Activated effector memory CD4-positive, alpha-beta T cell treated with Interleukin-2 at 50 U/mL for 16 hours (primary cell): ENCODE measurements at places on chromosomes 13 and 19.

GRCh38 chr13:109599901-109600657 is 186.3 kb downstream of the IRS2 start:
- no peak for DNase-seq

GRCh38 chr13:46624821-46625220 is 71.9 kb downstream of the LRCH1 start:
- DNase-seq: no peak

GRCh38 chr13:99270518-99270917 is 12.3 kb upstream of the GPR18 start:
- DNase-seq: no peak

DNA sequence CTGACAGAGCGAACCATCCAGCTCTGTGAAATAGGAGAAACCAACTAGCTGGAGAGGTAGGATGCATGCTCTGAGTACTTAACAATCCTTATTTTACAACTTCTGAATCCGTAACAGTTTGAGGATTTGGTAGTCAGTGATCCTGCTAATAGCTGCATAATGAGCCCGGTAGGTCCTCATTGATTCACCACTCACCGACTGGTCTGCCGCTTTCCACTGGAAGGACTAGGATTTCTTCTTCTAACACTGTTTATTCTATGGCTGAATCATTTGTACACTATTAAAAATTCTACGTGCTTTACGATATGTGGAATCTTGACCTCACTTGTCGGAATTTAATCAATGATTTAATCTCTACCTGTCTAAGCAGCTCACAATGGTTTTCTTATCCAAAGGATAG is 33.9 kb downstream of the SPATA13 start:
- DNase-seq: no peak

- DNase-seq: no peak
Measured at GRCh38 chr19:6822311-6822670, 49.8 kb downstream of the VAV1 start.

DNA sequence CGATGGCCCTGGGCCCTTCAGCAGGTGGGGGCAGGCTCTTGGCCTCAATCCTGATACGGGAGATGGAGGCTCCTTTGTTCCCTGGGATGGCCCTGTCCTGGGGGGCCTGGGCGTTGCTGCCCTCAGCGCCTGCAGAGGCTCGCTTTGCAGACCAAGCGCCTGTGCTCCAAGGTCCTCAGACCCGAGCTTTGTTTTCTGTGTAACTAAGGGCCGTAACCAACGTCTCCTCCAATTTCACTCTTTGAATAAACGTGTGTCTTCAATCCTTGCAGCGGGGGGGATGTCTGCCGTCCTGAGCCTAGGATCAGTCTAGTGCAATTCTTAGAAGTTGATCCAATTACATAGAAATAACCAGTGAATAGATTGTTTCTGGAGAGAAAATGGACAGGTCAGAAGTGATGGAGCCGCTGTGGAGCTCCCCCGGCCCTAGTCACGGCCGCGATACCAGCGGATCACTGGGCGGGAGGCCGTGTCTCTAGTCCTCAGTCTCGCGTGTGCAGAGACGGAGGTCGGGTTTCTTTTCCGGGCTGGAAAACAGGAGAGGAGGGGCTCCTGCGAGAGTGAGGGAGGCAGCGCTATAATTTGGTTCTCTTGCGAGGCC is 5.3 kb downstream of the PTBP1 start:
- no peak for DNase-seq

- DNase-seq: no peak
Measured at GRCh38 chr13:111005808-111006505, 91.1 kb upstream of the ANKRD10 start.

DNA sequence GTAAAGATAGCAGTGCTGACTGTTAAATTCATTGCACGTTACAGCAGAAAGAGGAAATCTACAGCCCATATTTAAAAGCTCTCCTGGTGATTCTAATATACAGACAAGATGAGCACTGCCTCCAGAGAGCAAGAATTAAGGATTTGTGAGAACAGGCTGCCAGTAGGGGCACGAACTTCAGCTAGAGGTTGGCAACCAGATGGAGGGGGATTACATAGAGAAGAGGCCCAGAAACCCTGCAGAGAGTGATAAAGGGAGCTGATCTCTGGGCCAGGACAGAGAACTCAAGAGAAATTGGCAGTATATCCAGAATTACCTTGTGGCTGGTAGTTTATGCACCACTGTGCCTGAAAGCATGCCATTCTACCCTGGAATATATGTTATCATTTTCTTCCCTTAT is 144.8 kb downstream of the UFM1 start:
- DNase-seq: no peak
